ENCODE measurements at places on chromosomes 11 and 22. TPM values are rescaled to one million over a fixed set of nuclear protein-coding genes. Genes with fewer than 3 reads are reported as not detected.
A peak's percentile ranks its signal among the peaks of the same experiment; 100 is the strongest.

BRSK2 gene
- 4.5 TPM for total RNA-seq

APOL4 gene
- not detected for total RNA-seq

KRTAP5-5 gene
- total RNA-seq, result not detected

DNA sequence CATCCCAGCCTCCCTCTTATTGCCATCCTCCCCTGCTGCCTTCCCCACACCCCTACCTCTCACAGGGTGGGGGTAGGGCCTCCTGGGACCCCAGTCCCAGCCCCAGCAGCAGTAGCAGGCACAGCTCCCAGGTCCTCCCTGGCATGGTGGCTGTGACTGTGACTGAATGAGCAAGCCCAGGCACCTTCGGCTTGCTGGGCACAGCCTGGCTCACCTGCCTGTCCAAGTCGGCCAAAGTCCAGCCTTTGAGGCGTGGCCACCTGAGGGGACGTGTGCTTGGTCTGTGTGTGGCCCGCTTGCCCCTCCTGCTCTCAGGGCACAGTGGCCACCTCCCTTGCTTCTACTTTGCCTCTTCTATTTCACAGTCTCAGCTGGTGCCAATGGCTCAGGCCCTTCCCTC is at the start of gene TREH:
TREH (minus strand) TSS at position 168 of the 400 bp plus-strand sequence; CDS start at position 145, 23 bp downstream.
- no peak for DNase-seq

DNA sequence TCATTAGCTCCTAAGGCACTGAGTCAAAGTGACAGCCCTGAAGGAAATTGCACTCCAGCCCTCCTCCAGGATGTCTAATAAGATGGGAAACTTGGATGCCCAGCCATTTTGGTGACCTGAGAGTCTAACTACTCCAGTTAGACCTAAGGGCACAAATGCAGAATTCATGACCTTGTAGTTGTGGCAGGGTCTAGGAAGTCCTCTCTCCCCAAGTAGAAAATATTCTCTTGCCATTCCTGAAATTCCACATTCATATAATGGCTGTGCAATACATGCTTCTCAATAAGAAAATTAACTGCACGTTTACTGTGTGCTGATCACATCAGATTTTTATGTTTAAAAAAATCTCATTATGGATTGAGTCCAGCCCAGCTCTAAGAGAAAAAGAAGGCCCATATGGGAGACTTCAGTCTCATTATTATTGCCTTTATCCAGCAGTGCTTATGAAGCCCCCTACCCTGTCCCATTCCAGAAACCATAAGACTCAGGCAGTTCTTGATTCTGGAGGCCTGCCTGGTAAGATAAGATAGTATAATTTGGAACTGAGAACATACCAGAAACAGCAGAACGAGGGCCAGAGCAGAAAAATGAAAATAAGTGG is 133.7 kb upstream of the LDLRAD3 start:
- no peak for DNase-seq

DNA sequence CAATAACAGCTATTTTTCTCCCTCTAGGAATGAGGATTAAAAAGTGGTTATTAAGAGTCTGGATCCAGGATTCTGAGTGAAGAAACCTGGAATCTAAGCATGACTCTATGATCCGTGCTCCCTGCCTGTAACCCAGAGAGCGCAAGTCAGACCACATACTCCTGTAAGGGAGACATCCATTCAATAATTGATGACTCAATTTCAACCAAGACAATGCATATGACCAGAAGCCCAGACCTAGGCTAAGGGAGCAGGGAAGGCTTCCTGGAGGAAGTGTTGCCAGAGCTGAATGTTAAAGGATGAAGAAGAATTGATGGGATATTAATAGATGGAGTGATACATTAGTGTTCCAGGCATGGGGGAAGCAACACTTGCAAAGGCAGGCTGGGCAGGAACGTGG is 13.8 kb upstream of the PAMR1 start:
- DNase-seq, result no peak

- DNase-seq, result no peak
These were observed 68.6 kb downstream of the RRAS2 start for GRCh38 chr11:14290422-14290821.

- DNase-seq, result peak; percentile 27
These were observed 56.4 kb downstream of the MYH9 start for GRCh38 chr22:36331306-36331911.

GRCh38 chr11:72818971-72819370 is 4.8 kb downstream of the ATG16L2 start:
- no peak for DNase-seq

DNA sequence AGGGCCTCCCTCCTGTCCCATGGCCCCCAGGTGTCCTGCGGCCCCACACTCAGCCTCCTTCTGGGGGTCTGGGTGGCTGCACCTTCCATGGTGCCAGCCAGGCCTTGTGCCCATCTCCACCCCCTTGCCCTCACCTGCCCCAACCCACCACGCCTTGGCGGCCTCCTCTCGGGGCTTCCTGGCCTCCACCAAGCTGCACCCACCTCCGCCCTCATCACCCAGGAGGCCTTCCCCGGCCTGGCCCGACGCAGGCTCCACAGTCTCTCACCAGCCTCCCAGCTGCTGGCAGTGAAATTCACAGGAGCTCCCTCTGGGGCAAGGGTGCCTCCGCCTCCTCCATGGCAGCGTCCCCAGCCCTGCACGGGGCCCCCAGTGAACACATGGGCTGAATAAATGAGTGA is 35.9 kb upstream of the WNT7B start:
- no peak for DNase-seq

DNA sequence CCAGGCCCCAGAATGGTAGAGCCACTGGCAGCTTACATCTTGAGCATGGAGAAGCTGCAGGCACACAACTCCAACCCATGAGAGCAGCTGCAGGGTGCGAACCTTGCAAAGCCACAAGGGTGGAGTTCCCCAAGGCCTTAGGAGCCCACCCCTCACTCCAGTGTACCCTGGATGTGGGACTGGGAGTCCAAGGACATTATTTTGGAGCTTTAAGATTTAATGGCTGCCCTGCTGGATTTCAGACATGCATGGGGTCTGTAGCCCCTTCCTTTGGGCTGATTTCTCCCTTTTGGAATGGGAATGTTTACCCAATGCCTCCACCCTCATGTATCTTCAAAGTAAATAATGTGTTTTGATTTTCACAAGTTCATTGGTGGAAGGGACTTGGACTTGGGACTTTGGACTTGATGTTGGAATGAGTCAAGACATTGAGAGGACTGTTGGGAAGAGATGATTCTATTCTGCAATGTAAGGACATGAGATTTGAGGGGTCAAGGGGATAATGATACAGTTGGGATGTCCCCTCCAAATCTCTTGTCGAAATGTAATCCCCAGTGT is 1.1 kb upstream of the KRTAP5-7 start:
- DNase-seq, result no peak

Measured in SK-MEL-5 (cell line).